Stimulated activated CD8-positive, alpha-beta memory T cell treated with anti-CD3 and anti-CD28 coated beads, Interleukin-7, amount 100 ng/mL, for 1 hour (primary cell): ENCODE measurements at places on chromosomes 1 and 21.

- DNase-seq, result no peak
Observed at GRCh38 chr1:46002551-46003150, 129.8 kb downstream of the PIK3R3 start.

GRCh38 chr1:230772457-230773395 lies 25.5 kb downstream of the CAPN9 start:
- DNase-seq, result no peak

DNA sequence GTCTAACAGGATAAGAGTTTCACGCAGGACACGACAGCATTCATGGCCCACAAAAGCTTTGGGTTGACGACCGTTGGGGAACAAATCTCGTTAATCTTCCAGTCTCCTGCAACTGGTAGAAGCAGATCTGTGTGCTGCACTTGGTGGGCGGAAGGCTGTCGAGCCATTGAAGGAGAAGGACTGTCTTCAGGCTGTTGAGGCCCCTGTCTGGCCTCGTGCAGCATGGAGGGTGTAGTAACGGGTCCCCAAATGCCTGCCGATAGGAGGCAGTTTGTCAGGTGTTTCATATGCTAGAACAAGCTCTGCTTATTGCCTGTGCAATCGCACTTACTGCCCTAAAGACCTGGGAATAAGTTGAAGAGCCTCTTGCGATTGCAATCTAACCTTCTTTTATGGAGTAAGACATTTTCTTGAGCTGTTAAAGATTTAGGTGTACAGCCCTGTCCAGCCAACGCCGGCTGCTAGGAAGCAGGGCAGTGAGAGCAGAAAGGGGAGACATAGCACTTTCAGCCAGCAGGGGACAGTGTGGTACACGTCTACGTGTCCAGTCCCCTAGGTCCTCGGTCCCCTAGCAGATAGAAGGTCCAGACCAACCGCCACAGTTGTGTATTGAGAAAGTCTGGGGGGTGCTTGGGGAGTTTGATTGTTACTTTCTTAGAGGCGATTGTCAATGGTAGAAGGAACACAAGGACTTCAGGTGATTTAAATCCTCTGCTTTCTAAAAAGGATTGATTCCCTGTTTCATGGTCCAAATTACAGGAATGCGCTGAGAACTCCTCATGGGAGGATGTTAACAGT lies 102.3 kb upstream of the TMPRSS2 start:
- DNase-seq, result no peak

GRCh38 chr21:45104560-45104959 lies 30.2 kb downstream of the ADARB1 start:
- DNase-seq, result no peak

DNA sequence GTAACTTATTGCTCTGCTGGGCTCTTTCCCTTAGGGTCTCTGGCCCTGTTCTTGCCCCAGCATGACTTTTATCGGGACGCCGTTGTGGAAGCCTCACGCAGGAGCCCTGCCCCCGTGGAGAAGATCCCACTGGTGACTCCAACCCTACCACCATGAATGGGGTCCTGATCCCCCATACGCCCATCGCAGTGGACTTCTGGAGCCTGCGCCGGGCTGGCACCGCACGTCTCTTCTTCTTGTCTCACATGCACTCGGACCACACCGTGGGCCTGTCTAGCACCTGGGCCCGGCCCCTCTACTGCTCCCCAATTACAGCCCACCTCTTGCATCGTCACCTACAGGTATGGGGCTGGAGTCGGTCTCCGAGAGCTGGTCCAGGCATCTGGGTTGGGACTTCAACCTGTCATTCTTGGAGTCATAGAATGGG lies 322 bp downstream of the DCLRE1B start:
- peak; percentile 1 for DNase-seq

GRCh38 chr1:999725-1000356 lies at the start of gene HES4:
Gene HES4, minus strand, starts transcription at chr1:1000097. Its CDS starts 124 bp downstream, at chr1:999973.
- peak; percentile 30 for DNase-seq

DNA sequence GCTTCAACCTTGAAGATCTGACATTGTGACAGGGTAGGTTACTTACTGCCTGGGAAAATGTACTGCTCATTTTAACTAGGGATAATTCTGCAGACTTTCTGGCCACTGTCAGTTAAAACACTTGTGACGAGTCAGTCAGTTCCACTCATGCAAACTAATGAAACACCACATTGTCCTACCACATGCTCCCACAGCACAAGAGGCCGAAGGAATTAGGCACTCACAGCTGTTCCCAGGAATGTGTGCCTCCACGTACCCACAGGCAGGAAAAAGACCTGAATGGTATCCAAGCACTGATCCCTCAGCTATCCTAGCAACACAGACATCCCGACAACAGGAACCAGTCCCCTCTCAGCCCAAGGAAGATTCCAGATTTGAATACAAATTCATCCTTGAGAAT lies 12.3 kb downstream of the BCAR3 start:
- DNase-seq, result no peak

DNA sequence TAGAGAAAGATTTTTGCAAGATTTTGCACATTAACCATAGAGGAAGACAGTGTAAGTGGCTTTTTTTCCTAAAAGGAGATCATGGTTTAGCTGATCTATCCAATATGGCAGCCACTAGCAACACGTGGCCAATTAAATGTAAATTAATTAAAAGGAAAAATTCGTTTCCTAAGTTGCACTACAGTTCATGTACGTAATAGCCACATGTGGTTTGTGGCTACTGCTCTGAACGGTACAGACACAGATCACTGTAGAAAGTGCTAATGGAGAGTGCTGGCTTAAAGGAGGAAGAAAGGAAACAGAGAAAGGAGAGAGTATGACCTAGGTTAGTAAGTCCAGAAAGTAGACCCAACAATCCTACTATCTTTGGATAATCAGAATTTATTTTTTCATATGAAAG lies 170.8 kb downstream of the SIPA1L2 start:
- DNase-seq, result no peak

- no peak for DNase-seq
Observed at GRCh38 chr1:167799747-167800146, 78.0 kb downstream of the MPZL1 start.

DNA sequence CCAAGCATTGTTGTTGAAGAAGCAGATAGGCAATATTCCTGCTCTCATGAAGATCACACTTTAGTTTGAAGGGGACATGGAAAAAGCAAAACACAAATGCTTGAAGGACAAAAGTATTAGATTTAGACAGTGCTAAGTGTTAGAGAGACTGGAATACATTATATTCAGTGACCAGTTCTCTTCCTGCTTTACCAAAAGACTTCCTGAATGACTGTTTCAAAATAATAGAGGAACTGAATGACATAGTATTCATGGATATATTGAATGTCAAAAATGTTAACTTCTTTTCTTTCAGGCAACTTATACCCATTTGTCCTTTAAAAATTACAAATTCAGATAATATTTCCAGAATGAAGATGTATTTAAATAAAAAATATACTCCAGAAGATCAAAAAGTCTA lies 178.0 kb upstream of the IVNS1ABP start:
- DNase-seq, result no peak

GRCh38 chr1:20137604-20138003 lies 1.5 kb upstream of the PLA2G2F start:
- no peak for DNase-seq

DNA sequence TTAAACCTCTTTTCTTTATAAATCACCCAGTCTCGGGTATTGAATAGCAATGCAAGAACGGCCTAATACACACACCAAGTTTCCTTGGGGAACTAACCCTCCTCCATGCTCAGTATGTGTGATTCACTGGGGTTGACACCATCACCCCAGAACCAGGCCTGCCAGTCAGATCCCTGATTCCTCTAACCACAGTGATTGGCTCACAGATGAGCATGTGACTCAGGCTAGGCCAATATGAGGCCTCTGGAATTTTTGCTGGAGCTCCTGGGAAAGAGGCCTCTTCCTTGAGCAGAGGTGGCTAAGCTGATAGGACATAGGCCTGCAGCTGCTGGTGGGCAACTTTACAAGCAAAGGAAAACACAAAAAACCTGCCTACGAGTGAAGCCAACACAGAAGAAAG lies 74.7 kb upstream of the ZBTB40 start:
- DNase-seq, result no peak

DNA sequence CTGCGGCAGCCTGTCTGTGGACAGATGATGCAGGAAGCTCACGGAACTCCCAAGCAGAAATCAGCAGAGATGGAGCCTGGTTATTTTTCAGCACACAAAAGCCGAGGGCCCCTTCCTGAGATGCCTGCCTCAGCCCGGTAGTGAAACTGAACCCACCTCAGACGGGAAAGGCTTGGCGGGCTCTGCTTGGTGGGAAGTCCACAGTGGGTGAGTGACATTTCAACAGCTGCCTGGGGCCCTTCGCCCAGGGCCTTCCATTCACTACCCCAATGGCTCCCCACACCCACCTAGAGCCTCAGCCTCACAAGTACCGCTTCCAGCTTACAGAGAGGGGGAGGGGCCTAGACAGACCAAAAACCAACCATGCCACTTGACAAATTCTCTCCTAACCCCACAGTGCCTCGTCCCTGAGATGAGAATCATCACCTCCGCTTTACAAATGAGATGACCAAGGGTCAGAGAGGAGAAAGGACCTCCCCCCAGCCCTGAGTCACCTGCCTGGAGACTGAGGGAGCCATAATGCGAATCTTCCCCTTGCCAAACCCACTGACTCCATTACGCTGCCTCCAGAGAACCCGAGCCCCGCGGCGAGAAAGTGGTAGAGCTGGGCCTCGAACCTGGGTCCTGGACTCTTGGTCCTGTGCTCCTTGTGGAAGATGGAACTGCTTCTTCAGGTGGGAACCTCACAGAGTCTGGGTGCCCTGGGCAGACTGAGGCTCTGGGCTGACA lies 3.4 kb upstream of the ECE1 start:
- no peak for DNase-seq

GRCh38 chr1:93678491-93678890 lies 3.1 kb downstream of the BCAR3 start:
- DNase-seq, result no peak

DNA sequence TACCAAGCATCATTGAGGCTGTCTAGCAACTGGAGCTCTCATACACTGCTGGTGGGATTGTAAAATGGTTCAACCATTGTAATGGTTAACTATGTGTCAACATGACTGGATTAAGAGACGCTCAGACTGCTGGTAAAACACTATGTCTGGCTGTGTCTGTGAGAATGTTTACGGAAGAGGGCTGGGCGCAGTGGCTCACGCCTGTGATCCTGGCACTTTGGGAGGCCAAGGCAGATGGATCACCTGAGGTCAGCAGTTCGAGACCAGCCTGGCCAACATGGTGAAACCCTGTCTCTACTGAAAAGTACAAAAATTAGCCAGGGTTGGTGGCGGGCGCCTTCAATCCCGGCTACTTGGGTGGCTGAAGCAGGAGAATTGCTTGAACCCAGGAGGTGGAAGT lies 4.8 kb upstream of the FCRLA start:
- DNase-seq, result no peak

- DNase-seq, result no peak
Observed at GRCh38 chr1:9842781-9843575, 19.2 kb upstream of the CLSTN1 start.

DNA sequence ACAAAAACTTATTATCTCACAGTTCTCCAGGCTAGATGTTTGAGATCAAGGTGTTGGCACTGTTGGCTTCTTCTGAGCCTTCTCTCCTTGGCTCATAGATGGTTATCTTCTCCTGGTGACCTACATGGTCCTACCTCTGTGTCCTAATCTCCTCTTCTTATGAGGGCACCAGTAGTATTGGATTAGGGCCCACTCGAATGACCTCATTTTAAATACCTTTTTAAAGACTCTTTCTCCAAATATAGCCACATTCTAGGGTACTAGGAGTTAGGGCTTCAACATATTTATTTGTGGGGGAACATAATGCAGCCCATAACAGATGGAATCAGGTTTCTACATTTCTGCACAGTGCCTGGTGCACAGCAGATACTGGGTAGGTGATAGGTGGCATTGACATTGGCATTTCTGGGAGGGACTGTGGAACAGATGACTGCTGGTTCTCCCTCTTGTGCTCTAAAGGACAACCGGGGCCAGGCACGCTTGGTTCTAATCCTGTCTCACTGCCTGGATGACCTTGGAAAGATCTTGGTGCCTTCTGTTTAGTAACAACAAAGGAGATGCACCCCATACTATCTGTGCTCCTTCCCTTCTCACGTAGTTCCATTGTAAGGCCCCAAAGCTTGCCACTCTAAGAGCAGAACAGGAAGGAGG lies 140.3 kb downstream of the PLPP3 start:
- DNase-seq, result no peak

- no peak for DNase-seq
Observed at GRCh38 chr1:16262067-16262466, 25.1 kb upstream of the CPLANE2 start.

GRCh38 chr1:209747580-209748262 lies 8.1 kb upstream of the TRAF3IP3 start:
- peak; percentile 74 for DNase-seq

- DNase-seq, result no peak
Observed at GRCh38 chr1:212121779-212122178, 86.2 kb downstream of the DTL start.

GRCh38 chr1:8835941-8836643 lies 18.7 kb upstream of the RERE start:
- DNase-seq, result no peak

- no peak for DNase-seq
Observed at GRCh38 chr1:119774746-119775490, 6.2 kb upstream of the HMGCS2 start.
